ENCODE measurements at places on chromosomes 5 and 9.

GRCh38 chr5:120330558-120330957 is 133.5 kb upstream of the PRR16 start:
- no peak for DNase-seq
- no peaks in the 10 kb centered on the region for H3K27me3 ChIP-seq
- H3K27ac ChIP-seq = no peak overlapping the region

DNA sequence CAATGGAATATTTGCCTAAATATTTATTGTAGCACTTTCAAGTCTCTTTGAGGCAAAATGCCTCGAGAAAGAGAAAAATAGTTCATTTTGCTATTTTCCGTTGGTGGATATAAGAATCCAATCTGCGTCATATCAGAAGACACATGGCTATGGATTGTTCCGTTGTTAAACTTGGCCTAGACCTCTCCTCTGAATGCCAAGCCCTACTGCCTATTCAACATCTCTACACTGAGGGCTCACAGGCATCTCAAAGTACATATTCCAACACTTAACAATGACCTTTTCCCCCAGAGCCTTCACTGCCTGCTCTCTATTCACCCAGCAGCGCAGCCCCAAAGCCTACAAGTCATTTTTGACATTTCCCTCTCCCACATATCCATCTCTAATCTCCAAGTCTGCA is 350.1 kb downstream of the GLIS3 start:
- H3K4me1 ChIP-seq = no peaks in the 10 kb centered on the region
- H3K27ac ChIP-seq = no peak overlapping the region
- H3K27me3 ChIP-seq = no peaks in the 10 kb centered on the region

- DNase-seq = no peak
- H3K27me3 ChIP-seq = no peaks in the 10 kb centered on the region
- H3K4me3 ChIP-seq = no peak overlapping the region
Measured at GRCh38 chr5:79269733-79270166, 33.8 kb downstream of the JMY start.

GRCh38 chr5:136070486-136071285 is 41.9 kb downstream of the TGFBI start:
- no peak overlapping the region for H3K4me3 ChIP-seq
- H3K4me1 ChIP-seq = no peaks in the 10 kb centered on the region
- H3K36me3 ChIP-seq = no peaks in the 10 kb centered on the region
- DNase-seq = no peak

- H3K36me3 ChIP-seq = no peaks in the 10 kb centered on the region
- no peak overlapping the region for H3K27ac ChIP-seq
- no peaks in the 10 kb centered on the region for H3K4me1 ChIP-seq
- H3K4me3 ChIP-seq = no peak overlapping the region
- no peak for DNase-seq
Measured at GRCh38 chr5:72587661-72588308, 80.6 kb upstream of the ZNF366 start.

DNA sequence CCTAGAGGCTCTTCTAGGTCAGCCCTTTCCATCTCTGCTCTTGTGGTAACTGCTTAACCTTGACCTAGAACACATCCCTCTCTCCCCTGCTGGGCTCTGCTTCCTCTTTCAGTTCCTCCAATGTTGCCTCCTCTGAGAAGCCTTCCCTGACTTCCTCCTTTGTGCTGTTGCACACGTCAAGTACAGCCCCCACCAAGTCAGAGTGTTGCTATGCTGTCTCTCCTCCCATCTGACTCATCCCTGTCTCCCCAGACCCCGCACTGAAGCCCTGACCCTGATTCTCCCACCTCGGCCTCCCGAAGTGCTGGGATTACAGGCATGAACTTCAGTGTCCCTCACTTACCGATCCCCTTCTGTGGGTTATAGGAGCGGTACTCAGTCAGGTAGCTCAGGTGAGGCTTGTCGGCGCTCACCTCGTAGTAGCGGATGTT is 10.4 kb upstream of the TRIM14 start:
- no peak for DNase-seq
- no peaks in the 10 kb centered on the region for H3K4me1 ChIP-seq
- no peaks in the 10 kb centered on the region for H3K27me3 ChIP-seq
- H3K4me3 ChIP-seq = no peak overlapping the region
- H3K27ac ChIP-seq = no peak overlapping the region
- H3K36me3 ChIP-seq = peaks cover 45% of the 10 kb centered on the region

DNA sequence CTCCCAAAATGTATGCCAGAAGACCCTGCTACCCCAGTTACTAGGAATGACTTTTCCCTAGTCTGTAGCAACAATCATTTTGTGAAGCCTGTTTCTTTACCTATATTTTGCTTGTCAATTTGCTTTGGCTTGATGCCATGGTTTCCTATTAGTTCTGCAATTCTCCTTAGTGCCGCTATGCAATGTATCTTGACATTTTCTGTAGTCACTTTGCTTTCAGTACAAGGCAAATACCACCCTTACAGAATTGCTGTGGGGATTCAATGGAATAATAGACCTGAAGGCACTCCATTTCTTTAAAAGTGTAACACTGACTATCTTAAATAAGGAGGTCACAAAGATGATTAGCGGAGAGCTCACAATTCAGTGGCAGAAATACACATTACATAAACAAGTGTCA is 291.1 kb downstream of the NR2F1-AS1 start:
- no peak overlapping the region for H3K27ac ChIP-seq
- H3K4me1 ChIP-seq = no peaks in the 10 kb centered on the region
- DNase-seq = no peak

GRCh38 chr9:5563886-5564285 is 53.6 kb downstream of the PDCD1LG2 start:
- H3K27ac ChIP-seq = no peak overlapping the region
- H3K36me3 ChIP-seq = no peaks in the 10 kb centered on the region
- H3K4me3 ChIP-seq = no peak overlapping the region
- H3K4me1 ChIP-seq = peaks cover 14% of the 10 kb centered on the region

DNA sequence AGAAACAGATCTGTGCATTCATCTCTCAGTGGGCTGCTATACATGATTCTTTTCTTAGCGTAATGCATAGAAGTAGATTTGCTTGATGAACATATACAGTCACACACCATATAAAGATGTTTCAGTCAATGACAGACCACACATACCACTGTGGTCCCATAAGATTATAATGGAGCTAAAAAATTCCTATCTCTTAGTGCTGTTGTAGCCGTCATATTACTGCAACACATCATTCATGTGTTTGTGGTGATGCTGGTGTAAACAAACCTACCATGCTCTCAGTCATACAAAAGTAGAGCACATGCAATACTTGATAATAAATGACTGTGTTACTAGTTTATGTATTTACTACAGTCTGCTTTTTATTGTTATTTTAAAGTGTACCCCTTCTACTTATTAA is 214.3 kb downstream of the ARHGAP26 start:
- no peak overlapping the region for H3K27ac ChIP-seq
- no peak for DNase-seq
- H3K4me1 ChIP-seq = peaks cover 10% of the 10 kb centered on the region
- H3K36me3 ChIP-seq = no peaks in the 10 kb centered on the region

DNA sequence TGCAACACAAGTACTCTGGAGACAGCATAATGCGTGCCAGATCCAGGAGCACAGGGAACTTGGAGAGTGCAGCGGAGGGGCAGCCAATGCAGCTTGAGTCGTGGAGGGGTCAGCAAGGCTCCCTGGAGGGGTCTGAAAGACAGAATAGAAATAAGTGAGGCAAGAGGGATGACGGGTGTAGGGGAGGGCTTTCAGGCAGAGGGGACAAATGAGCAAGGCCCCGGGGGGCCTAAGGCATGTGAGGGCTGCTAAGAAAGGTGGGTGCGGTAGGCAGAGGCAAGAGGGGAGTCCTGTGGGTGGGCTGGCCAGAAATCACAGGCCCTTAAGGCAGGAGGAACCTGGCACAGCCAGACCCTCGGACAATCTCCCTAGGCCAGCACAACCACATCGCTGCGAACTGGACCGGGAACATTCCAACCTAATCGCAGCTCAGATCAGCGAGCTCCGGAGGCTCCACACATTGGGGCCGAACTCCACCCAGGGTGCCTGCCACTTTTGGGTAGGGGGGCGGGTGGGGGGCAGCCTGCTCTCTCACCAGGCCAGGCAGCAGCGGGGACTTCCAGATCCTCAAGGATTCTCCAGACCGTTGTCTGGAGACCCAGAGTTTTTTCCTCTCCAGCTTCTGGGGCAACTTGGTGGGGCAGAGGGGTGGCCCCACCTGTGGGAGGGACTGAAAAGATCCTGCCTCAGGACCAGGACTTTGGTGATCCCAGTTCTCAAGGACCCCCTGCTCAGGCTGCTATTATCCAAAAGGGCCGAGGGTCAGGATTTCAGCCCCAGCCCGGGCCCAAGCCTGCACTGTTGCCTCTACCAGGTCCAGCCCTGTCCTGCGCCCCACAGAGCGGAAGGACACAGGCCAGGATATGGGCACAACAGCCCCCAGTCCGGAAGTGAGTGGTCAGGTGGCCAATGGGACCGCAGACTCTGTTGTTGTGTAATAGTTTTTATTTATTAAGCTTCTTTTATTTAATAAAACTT is 22.7 kb upstream of the CYSTM1 start:
- H3K4me1 ChIP-seq = peaks cover 3% of the 10 kb centered on the region
- H3K27ac ChIP-seq = no peak overlapping the region
- no peaks in the 10 kb centered on the region for H3K27me3 ChIP-seq
- no peak overlapping the region for H3K4me3 ChIP-seq
- H3K36me3 ChIP-seq = no peaks in the 10 kb centered on the region
- no peak for DNase-seq

- H3K36me3 ChIP-seq = no peaks in the 10 kb centered on the region
- no peak overlapping the region for H3K4me3 ChIP-seq
- H3K27me3 ChIP-seq = no peaks in the 10 kb centered on the region
- no peak for DNase-seq
- no peak overlapping the region for H3K27ac ChIP-seq
Measured at GRCh38 chr9:78023003-78023741, 8.4 kb downstream of the GNAQ start.

GRCh38 chr5:131212471-131213021 is 41.8 kb downstream of the LYRM7 start:
- no peaks in the 10 kb centered on the region for H3K36me3 ChIP-seq
- H3K27me3 ChIP-seq = no peaks in the 10 kb centered on the region
- no peak overlapping the region for H3K27ac ChIP-seq
- H3K4me3 ChIP-seq = no peak overlapping the region
- peaks cover 21% of the 10 kb centered on the region for H3K4me1 ChIP-seq

GRCh38 chr9:88011005-88011766 is 36.9 kb upstream of the CDK20 start:
- no peaks in the 10 kb centered on the region for H3K27me3 ChIP-seq
- H3K4me3 ChIP-seq = no peak overlapping the region
- H3K4me1 ChIP-seq = peaks cover 8% of the 10 kb centered on the region
- no peak for DNase-seq
- H3K36me3 ChIP-seq = no peaks in the 10 kb centered on the region
- H3K27ac ChIP-seq = no peak overlapping the region

GRCh38 chr5:149423049-149423793 is 44.1 kb upstream of the IL17B start:
- H3K36me3 ChIP-seq = no peaks in the 10 kb centered on the region
- no peaks in the 10 kb centered on the region for H3K27me3 ChIP-seq
- H3K27ac ChIP-seq = no peak overlapping the region
- H3K4me1 ChIP-seq = no peaks in the 10 kb centered on the region
- no peak overlapping the region for H3K4me3 ChIP-seq

DNA sequence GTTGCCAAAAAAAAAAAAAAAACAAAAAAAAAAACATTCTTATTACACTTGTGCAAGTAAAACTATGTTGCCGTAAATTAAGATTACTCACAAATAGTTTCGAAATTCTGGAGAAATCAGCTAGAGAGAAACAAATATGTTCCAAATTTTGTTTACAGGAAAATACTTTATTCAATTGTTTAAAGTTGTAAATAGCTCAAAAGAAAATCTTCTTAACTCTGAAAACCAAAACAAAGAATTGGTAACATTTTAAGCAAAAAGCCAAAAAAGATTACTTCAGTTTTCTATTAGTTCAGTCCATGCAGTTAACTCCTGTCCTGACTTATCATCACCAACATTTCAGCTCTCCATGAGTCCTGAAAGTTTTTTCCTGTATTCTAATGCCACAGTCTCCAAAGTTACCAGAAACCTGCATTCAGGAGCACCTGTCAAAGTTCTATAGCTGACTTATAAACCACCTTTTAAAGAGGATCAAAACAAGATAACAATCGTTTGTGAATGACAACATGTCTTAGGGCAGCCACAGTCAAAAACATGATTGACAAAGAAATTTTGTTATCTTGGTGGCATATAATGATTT is 194.1 kb downstream of the RANBP17 start:
- H3K4me3 ChIP-seq = no peak overlapping the region
- no peak overlapping the region for H3K27ac ChIP-seq

GRCh38 chr5:54889826-54890225 is 95.6 kb downstream of the ESM1 start:
- DNase-seq = no peak
- no peak overlapping the region for H3K27ac ChIP-seq
- H3K4me1 ChIP-seq = no peaks in the 10 kb centered on the region
- no peaks in the 10 kb centered on the region for H3K36me3 ChIP-seq
- no peaks in the 10 kb centered on the region for H3K27me3 ChIP-seq

- no peak overlapping the region for H3K4me3 ChIP-seq
- no peaks in the 10 kb centered on the region for H3K36me3 ChIP-seq
- H3K27me3 ChIP-seq = no peaks in the 10 kb centered on the region
- no peaks in the 10 kb centered on the region for H3K4me1 ChIP-seq
- no peak overlapping the region for H3K27ac ChIP-seq
- DNase-seq = no peak
Measured at GRCh38 chr5:32840606-32841005, 129.5 kb downstream of the NPR3 start.

- DNase-seq = no peak
- H3K36me3 ChIP-seq = no peaks in the 10 kb centered on the region
- H3K4me3 ChIP-seq = peak within 1 kb of the TSS; percentile 86
- H3K4me1 ChIP-seq = peaks cover 5% of the 10 kb centered on the region
- H3K27me3 ChIP-seq = no peaks in the 10 kb centered on the region
Measured at GRCh38 chr5:77086689-77087483, at the start of gene ZBED3. Gene ZBED3 (minus strand): TSS chr5:77087285. CDS start chr5:77077878, 9,407 bp downstream.

DNA sequence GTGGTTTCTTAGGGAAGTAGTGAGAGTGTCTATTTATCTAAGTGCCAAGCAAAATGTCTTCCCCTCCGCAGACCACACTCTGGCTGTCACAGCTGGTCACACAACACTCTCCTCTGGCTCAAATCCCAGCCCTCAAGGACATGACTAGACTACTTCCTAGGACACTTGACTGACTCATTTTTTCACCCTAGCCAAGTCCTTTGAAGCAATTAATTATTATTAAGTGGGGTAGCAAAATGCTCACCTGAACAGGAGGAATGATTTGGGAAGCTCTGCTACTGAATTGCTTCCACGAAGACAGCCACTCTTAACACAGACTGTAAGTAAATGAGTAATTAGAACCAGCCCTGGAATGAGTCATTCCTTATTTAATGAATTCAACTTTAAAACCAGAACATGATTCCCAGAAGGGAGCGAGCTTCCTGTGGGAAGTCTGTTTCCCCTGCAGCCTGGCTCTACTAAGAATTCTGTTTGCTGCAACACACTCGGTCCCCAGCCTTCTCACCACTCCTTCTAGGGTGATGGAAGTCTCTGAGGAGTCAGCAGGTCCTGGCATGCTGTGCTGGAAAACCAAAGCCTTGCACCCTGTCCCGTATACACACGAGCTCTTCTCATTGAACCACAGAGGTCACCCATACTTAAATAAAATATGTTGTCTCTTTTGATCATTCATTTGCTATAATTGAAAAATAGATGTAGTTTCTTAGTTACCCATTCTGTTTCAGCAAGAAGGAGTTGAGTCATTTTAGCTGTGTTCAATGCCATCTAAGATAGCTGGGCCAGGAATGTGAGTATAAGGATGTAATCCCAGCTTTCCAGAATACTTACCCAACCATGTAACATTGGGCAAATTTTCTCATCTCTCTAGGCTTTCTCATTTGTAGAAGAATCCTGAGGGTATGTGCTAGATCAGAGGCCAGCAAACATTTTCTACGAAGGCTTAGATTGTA is 218.6 kb upstream of the RASEF start:
- no peaks in the 10 kb centered on the region for H3K4me1 ChIP-seq
- no peaks in the 10 kb centered on the region for H3K27me3 ChIP-seq
- no peaks in the 10 kb centered on the region for H3K36me3 ChIP-seq
- no peak overlapping the region for H3K27ac ChIP-seq
